Stimulated activated CD4-positive, alpha-beta T cell treated with anti-CD3 and anti-CD28 coated beads, Interleukin-1b, Interleukin-23, amount 100 ng/mL, for 48 hours (primary cell): ENCODE measurements at places on chromosomes 13 and 19.
A peak's percentile ranks its signal among the peaks of the same experiment; 100 is the strongest.

DNA sequence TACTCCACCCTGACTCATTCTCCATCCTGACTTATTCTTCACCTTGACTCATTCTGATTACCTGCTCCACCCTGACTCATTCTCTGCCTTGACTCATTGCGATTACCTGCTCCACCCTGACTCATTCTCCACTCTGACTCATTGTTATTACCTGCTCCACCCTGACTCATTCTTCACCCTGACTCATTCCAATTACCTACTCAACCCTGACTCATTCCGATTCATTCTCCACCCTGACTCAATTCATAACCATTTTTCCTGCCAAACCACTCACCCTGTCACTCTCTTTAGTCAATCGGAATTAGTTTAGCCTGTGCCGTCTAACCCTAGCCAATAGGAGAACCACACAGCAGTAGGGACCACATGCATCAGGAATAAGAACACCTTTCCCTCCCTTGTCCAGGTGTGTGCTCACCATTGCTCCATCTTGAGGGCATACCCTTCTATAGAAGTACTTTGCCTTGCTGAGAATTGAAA, 1227.4 kb upstream of the PCDH20 start:
- peak; percentile 34 for DNase-seq

GRCh38 chr13:97430296-97430695, 3.7 kb upstream of the RAP2A start:
- no peak for DNase-seq

DNA sequence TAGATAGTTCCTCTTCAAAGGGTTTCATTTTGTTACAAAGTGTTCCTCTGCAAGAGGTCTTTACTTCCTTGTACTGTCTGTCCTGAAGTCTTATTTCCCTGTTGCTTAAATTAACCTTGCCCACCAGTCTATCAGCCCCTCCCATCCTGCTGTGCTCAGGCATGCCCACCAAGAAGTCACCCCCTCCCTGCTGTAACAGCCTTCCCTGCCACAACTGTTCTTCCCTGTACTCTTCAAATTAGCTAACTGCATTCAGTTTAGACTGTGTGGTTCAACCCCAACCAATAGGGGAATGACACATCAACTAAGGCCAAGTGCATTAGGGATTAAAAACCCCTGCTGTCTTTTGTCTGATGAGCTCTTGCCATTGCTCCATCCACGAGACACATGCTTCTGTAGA, 34.4 kb upstream of the ZNF562 start:
- DNase-seq: no peak

DNA sequence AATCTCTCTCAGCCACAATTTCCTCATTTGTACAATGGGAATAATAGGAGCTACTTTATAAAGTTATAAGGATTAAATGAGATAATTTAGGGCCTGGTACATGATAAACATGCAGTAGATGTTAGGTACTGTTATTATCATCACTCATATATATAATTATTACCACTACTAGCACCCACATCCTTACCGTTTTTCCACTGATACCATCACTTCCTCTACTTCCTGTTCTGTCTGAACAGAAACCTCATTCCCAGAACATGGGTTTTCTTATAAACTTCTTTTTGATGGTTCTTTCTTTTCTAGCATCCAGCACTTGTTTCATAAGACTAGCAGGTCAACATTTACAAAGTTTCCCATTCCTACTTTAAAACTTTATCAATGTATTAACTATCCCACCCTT, 6.3 kb downstream of the CDADC1 start:
- DNase-seq: no peak

DNA sequence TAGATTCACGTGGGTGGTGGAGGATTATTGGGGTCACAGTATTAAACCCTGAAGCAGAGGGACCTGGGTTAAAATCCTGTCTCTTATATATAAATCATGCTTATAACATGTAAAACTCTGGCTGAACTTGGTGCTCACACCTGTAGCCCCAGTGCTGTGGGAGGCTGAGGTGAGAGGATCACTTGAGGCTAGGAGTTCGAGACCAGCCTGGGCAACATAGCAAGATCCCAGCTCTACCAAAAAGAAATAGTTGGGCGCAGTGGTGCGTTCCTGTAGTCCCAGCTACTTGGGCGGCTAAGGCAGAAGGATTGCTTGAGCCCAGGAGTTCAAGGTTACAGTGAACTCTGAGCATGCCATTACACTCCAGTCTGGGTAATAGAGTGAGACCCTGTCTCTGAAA, 2.4 kb downstream of the ZNF805 start:
- no peak for DNase-seq

DNA sequence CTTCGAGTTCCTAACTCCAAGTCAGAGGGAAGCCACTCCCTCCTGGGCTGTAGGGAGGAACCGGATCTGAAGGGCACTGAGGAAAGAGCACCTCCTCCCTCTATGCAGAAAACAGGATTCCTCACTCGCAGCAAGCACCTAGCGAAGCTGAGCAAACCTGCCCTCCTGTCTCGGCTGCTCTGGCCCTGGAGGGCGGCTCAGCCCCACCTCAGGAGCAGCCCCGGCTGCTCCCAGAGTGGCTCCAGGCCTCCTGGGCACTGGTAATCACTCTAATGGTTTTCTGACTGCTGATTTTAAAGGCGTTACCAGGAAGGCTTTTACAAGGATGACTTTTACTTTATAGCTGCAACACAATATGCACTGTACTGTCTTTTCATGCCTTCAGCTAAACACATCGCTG, 312.5 kb downstream of the TEX29 start:
- no peak for DNase-seq

DNA sequence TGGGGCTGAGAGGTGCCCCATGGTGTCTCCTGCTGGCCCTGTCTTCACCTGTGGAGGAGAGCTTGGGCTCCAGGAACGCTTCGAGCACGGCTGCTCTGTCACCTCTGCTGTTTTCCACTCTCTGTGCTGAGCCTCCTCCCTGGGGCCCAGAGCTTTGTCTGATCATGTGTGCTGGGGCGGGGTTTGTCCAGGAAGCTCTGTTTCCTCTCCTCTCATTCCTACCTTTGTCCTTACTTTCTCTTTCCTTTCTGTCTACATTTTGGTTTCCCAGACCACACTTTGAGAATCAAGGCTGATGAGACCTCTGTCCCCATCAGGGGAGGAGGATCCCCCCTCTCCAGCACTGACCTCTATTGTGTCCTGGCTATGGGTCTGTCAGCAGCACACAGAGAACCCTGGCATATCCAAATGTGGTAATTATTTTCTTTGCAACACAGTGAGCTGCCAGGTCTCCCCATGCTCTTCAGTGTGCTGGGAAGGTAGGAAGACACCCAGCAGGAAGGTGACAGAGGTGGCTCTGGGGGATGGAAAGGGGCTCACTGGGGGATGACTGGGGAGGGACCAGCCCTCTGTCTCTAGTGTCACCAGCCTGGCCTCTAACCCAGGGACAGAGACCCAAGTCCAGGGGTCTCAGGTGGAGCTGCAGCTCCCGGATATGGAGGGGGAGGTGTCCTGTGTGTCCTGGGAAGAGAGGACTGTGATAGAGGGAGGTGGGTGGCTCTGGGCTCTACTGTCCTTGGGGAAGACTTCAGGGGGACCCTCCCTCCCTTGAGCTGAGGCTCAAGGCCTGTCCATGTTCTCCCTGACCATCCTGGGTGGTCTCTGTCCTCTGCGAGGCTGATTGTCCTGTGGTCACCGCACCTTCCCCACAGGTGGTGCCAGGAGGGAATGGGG, at the start of gene CEACAM1:
Gene CEACAM1, minus strand, starts transcription at position 128 of the 894 bp plus-strand sequence. Its CDS starts 107 bp downstream, at position 21.
- peak; percentile 41 for DNase-seq

- no peak for DNase-seq
Observed at GRCh38 chr19:44925114-44925891, 10.9 kb downstream of the APOC1 start.

DNA sequence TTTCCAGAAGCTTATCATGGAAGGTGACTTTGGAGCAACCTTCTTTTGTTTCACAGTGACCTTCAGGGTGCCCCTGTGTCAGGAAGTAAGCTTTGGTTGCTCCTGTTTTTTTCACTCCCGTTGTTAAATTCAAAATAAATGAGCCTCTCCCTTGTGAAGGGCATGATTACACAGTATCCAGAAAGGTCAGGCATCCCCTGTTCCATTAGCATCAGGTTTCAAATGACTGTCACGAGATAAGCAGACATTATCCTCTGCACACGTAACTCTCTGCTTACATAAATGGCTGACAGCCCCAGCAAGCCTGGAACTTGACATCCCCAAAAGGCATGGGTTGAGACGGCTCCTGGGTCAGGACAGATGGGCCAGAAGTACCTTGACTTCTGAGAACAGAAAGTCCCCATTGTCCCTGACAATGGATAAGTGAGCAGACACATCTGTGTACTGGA, 52.0 kb downstream of the RAB20 start:
- no peak for DNase-seq

DNA sequence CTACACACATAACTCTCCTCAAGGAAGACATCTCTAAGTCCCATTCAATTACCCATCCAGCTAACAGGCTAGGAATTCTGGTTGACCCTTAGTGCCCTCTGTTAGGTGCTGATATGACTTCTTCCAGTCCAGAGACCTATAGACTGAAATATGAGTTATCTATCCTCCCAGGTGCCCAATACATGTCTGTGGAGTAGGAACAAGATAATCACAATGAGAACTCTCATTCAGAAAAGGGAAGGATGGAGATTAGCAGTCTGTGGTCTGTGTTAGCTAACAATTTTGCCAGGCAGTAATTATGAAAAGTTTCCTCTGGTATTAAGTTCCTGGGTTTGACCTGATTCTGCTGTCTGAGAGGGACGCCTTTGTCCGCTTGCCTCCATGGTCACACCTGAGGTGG, 44.2 kb upstream of the SLAIN1 start:
- no peak for DNase-seq

DNA sequence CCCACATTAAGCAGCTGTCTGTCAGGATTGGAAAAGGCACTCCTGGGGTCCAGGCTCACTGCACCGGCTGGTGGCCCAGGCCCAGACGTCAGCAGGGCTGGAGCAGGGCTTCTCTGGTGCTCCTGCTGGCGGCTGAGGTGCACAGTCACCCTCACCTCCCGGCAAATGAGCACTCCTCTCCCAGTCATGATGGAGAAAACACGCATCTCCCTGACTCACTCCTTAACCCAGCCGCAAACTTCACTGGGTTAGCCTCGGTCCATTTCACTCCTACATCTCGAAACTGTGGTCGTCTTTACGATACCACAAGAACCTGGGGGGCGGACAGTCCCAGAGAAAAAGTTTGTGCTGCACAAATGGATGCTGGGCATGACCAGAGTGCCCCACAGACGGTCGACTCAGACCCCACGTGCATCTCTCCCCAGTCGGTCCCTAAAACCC, 3.3 kb upstream of the RASA3 start:
- no peak for DNase-seq
